ENCODE measurements at places on chromosomes 12 and 14. TPM values are rescaled to one million over a fixed set of nuclear protein-coding genes. Genes with fewer than 3 reads are reported as not detected.

Gene RERGL
- total RNA-seq, result 2.0 TPM

Gene EPYC
- total RNA-seq, result not detected

Gene CLEC7A
- total RNA-seq, result 2.0 TPM

Gene IFNG-AS1
- total RNA-seq, result not detected

Gene GDF3
- not detected for total RNA-seq

Gene AREL1
- 39.5 TPM for total RNA-seq

Gene RASSF9
- 0.41 TPM for total RNA-seq

Gene PTPRB
- 4.5 TPM for total RNA-seq

Gene C1S
- total RNA-seq, result 6.5 TPM

Gene TMTC1
- 17.1 TPM for total RNA-seq

Gene CLEC4E
- total RNA-seq, result not detected
